ENCODE measurements at places on chromosomes 3 and 15.

- no peak for DNase-seq
Measured at GRCh38 chr3:18735005-18735404, 309.9 kb upstream of the SATB1 start.

DNA sequence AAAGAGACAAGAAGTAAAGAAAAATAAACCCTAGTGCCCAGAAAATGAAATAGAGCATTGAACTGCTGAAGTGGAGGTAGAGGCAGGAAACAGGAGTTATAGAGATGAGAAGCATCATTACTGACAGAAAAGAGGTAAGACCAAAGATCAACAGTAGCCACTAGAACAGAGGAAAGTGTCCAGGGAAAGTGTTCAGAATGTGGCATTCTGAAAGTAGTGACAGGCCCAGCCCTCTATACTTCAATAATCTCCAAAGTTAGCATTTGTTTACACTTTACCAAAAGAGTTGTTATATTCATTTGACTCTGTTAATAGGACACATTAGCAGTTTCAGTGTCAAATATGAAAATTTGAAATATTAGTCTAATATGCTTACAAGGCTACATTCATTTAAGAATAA is 727.1 kb upstream of the NECTIN3 start:
- DNase-seq, result no peak

DNA sequence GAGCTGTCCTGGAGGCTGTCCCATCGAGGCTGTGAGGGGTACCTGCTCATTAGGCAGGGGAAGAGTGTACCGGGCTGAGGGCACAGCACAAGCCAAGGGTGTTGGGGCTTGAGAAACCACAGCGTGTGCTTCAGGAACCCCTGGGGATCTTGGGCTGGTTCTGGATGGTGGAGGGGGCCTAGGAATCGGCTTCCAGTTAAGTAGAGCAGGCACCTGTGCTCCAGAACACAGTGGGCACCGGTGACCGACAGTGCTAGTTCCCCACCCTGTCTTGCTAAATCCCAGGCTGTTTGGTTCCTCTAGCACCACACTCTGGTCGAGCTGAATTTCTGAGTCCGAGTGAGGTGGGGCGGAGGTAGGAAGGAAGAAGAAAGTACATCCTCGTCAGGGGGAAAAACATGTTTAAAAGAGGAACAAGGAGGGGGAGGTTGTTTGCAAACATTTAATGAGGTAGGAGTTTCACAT is 29.1 kb downstream of the SLC6A6 start:
- no peak for DNase-seq

GRCh38 chr15:78840661-78841375 is 29.6 kb upstream of the ADAMTS7 start:
- peak; percentile 75 for DNase-seq

DNA sequence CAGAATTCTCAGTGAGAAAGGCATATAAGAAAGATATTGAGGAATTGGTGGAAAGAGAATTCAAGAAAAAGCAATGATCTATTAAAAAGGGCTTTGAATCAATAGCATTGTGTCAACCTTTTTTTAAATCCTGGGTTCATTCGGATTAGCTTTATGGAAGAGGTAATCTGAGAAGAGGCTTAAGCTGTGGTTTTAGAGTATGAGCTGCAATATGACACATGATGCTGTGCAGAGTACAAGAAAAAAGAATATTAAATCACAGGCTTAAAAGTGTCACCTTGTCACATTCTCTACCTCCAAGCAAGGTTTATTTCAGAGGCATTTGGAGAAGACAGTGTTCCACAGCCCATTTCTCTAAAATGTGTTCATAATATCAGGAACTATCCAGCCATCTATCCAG is 128.9 kb downstream of the RTP4 start:
- DNase-seq, result no peak

- DNase-seq, result no peak
Measured at GRCh38 chr15:68447209-68447608, 15.2 kb upstream of the ITGA11 start.

DNA sequence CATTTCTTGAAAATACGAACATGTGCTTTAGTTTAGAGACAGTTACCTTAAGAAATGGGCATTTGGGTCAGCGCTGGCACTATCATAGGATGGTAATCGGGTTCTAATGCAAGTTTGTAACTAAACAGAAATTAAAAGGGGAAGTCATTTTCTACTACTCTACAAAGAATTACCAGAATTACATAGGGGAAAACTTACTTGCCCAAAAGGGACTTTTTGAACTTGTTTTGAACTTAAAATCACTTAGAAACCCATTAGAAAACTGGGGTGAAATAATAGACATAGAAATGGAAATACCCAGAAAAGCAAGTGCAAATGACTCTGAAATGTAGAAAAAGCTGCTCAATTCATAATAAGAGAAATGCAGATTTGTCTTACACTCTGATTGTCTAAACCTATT is 44.9 kb downstream of the SPATA16 start:
- no peak for DNase-seq

DNA sequence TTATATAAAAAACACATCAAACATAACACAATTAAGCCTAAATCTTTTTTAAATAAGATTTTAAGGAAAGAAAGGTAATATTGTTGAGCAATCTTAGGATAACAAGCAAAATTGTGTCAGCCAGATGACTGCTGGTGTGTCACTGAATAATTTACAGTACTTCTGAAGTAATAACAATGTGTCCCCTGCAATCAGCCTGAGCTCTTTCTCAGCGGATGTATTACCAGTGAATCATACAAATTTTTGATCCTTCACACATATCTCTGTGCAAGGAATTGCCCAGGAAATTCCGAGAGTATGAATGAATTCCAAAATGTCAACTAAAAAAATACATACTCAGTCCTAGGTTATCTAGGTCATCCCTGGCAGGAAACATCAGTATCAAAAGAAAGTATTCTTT is 76.6 kb upstream of the PTX3 start:
- peak; percentile 58 for DNase-seq

Measured in MG63 (cell line).